ENCODE measurements at places on chromosomes 3 and 15. TPM values are rescaled to one million over a fixed set of nuclear protein-coding genes. Genes with fewer than 3 reads are reported as not detected.

Gene QTRT2
- total RNA-seq, result 2.4 TPM

Gene UBA7
- 114 TPM for total RNA-seq

DNA sequence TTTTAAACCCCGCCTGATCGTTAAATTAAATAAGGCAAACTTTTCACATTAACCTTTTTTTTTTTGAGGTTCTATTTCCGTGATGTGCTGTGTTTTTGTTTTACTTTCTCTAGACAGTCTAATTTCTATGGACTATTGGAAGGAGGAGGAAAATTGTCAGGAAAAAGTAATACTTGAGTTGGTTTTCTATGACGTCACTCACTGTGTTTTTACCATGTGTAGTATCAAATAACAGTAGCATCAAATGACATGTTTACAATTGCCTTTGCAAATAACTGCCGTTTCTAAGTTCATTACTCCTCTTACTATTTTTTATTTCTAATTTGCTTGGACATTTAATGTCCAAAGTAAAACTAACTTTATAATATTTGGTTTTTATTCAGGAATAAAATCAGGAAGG, 32.3 kb downstream of the MYO1E start:
- no peak for DNase-seq

GRCh38 chr3:179446501-179446900, 4.8 kb downstream of the GNB4 start:
- DNase-seq, result no peak

Gene GHSR
- total RNA-seq, result not detected

Gene RLBP1
- total RNA-seq, result not detected

- no peak for DNase-seq
Measured at GRCh38 chr3:160170409-160171370, 54.5 kb upstream of the C3orf80 start.

GRCh38 chr3:184884359-184885017, 72.5 kb downstream of the VPS8 start:
- no peak for DNase-seq

Gene PSTPIP1
- total RNA-seq, result 10.0 TPM

Gene KNSTRN
- total RNA-seq, result 13.3 TPM

GRCh38 chr3:51997935-51998596, 2.4 kb upstream of the RPL29 start:
- DNase-seq, result no peak

DNA sequence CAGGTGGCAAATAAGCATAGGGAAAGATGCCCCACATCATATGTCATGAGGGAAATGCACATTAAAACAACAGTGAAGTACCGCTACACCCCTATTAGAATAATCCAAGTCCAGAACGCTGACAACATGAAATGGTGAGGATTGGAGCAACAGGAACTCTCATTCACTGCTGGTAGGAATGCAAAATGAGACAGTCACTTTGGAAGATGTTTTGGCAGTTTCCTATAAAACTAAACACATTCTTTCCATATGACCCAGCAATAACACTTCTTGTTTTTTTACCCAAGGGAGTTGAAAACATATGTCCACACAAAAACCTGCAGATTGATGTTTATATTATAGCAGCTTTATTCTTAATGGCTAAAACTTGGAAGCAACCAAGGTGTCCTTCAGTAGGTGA, 116.4 kb upstream of the TOPAZ1 start:
- DNase-seq, result no peak

Gene STT3B
- 57.1 TPM for total RNA-seq

- DNase-seq, result no peak
Measured at GRCh38 chr3:192024751-192025150, 563.8 kb downstream of the PYDC2 start.

Gene ZNF660
- 7.6 TPM for total RNA-seq

DNA sequence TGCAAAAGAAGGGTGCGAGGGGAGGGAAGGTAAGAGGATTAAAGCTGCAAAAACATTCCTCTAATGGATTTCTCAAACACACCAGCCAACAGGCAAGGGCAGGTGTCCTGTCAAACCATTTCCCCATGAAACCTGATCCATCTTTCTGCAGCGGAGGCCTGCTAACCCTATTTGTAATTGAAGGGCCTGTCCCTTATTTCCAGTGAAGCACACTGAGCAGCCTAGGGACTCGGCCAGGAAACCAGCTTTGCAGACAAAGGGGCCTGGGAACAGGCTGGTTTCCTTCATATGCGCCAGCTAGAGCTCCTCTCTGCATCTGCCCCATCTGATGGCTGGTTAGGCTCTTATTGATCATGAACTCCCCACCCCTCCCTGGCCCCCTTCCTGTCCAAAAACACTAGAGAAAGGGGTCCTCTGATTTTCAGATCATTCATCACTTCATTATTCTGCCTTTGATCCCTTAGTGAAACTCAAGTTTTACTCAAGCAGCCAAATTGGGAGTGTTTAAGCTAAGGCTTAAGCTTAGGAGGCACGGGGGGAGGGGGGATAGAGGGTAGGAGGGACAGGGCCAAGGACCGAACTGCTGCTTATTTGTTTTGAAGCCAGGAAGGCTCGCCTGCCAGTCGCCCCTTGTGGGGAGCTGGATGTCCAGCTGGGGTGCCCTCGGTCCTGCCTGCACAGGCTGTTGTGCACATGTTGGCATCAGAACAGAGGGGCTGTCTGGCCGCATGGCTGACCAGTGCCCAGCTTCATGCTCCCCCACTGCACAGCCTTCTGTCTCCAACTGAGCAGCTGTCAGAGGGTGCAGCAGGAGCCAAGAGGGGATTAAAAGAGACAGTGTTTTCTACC, 53.1 kb downstream of the BOC start:
- DNase-seq, result no peak

All from uterus (tissue), 4 donors.